Hindlimb muscle (tissue), 1 donor: ENCODE measurements at places on chromosomes 12 and 14.
A peak's percentile ranks its signal among the peaks of the same experiment; 100 is the strongest.

DNA sequence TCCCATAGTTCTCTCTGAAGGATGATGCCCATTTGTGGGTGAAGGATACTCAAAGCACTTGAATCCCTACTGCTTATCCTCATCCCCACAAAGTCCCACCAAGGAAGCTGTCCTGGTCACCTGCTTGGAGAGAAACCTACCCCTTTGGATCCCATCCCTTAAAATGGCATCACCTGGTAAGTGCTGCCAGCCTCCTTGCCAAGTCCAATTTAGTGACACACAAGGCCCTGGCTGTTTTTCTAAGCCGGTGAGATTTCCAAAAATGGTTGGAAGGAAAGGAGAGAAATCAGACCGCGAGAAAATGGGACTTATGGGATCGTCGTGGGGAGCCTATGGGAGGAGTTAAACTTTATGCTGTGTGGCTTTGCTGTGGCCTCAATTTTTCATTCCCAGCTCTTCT lies 358.2 kb downstream of the FUT8 start:
- no peak for DNase-seq

DNA sequence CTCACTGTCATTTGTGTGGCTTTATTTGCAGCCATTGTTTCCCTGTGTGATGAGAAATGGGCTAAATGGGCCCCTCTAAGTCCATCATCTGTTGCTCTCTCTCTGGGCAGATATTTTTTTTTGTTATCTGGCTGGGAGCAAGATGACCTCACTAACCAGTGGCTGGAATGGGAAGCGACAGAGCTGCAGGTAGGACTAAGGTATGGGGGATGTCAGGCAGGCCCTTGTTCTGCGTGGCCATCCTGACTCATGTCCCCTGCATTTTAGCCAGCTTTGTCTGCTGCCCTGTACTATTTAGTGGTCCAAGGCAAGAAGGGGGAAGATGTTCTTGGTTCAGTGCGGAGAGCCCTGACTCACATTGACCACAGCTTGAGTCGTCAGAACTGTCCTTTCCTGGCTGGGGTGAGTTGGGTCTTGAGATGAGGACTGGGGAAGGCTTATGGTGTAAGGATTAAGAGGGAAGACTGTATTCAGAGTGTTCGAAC lies 1.3 kb downstream of the MARS1 start:
- DNase-seq = no peak

- DNase-seq = no peak
Measured at GRCh38 chr14:59186306-59186705, 2.2 kb upstream of the DAAM1 start.

- DNase-seq = no peak
Measured at GRCh38 chr14:90675399-90675798, 140.8 kb downstream of the TTC7B start.

- DNase-seq = no peak
Measured at GRCh38 chr12:54164387-54165145, 24.2 kb downstream of the SMUG1 start.

- no peak for DNase-seq
Measured at GRCh38 chr12:53927220-53928029, 11.2 kb upstream of the HOXC13 start.

- peak; percentile 17 for DNase-seq
Measured at GRCh38 chr14:35949920-35950513, 123.9 kb downstream of the BRMS1L start.

GRCh38 chr12:77537663-77538062 lies 293.0 kb upstream of the NAV3 start:
- DNase-seq = no peak

GRCh38 chr14:58215191-58215914 lies 15.4 kb downstream of the ACTR10 start:
- DNase-seq = no peak

GRCh38 chr12:66320996-66321395 lies 18.7 kb downstream of the HELB start:
- no peak for DNase-seq
